ENCODE measurements at places on chromosomes 5 and 9.

- no peak for DNase-seq
Measured at GRCh38 chr5:14986413-14986812, 114.8 kb upstream of the ANKH start.

DNA sequence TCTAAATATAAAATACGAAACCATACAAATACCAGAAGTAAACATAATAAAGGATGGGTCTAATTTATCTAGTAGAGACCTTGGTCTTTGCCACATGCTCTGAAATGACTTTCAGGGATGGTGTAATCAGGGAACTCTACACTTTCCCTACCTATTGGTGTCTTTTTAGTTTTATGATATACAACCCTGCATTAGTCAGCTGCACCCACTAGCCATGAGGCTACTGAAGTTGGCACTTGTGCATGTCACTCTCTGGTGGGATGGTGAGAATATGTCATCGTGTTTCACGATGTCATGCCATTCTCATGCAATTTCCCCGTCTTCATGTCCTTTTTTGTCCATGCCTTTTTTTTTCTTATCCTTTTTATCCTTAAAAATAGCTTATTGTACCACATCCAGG is 234.9 kb upstream of the ACTBL2 start:
- DNase-seq: no peak

DNA sequence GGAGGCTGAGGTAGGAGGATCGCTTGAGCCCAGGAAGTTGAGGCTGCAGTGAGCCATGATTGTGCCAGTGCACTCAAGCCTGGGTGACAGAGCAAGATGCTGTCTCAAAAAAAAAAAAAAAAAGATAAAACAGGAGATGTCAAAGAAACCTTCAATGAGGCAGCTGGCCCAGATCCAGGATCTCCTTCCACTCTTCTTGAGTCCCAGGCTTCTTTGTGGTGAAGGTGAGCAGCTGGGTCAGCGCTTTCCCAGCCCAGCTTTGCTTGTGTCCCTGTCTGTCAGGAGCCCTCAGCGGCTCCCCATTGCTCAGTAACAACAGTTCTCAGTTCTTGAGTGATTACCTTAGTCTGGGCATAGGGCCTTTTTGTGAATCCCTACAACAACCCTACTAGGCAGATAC is 69.4 kb upstream of the PSD2 start:
- DNase-seq: no peak

GRCh38 chr9:114524247-114524681 is 19.0 kb upstream of the WHRN start:
- no peak for DNase-seq

DNA sequence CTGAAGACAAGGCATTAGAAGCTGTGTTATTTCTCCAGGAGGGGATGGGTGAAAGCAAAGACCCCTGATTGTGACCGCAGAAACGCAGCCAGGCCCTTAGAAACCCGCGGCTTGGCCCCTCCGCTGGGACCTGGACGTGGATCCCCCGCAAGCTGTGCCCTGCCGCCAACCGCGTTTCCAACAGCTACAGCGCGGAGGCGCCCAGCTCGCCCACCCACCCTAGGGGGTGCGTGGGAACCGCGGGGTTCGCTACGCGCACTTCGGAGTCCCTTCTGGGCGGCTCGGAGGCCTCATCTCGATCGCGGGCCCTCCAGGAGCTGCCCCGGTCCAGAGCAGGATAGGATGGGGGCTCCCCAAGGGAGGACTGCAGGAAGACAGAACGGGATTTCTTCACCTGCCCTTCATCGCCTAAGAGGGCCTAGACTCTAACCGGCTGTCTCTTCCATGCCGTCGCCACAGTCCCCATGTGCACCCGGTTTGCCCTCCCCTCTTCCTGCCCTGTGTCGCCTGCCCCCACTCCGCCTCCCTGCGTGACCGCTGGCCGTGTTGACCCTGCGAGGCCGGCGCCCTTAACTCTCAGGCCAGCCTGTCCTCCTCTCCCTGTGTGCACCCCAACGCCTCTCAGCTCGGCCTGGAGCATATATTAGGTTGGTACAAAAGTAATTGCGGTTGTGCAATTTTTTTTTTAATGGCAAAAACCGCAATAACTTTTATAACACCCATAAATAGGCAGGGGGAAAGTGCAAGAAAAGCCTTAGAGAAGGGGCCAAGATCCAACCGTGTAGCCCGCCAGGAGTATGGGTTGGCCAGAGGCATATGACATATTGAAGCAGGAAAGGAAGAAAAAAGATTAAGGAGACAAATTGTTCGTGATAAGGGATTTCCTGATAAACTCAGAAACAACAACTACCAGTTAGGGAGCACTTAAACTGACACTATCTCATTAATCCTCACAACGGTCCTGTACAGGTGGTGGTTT is 68.1 kb upstream of the FREM1 start:
- DNase-seq: no peak

DNA sequence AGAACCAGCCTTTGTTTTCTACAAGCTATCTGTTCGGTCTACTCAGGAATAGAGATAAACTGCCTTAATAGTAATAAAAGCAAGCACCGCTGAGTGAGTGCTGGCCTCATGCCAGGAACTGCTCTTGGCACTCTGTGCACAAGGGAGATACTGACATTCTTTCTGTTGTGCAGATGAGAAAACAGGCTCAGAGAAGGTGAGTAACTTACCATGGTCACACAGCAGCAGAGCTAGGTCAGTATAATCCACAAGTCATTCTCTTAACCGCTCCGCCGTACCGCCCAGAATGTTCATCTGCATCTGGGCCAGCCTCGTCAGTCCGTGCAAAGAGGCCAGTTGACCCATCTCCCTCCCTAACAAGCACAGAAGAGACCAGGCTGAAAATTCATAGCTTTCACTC is 27.4 kb downstream of the QRFP start:
- peak; percentile 27 for DNase-seq

GRCh38 chr5:77305956-77306355 is 95.5 kb downstream of the PDE8B start:
- no peak for DNase-seq

- DNase-seq: no peak
Measured at GRCh38 chr5:1405539-1406530, 39.4 kb downstream of the SLC6A3 start.

DNA sequence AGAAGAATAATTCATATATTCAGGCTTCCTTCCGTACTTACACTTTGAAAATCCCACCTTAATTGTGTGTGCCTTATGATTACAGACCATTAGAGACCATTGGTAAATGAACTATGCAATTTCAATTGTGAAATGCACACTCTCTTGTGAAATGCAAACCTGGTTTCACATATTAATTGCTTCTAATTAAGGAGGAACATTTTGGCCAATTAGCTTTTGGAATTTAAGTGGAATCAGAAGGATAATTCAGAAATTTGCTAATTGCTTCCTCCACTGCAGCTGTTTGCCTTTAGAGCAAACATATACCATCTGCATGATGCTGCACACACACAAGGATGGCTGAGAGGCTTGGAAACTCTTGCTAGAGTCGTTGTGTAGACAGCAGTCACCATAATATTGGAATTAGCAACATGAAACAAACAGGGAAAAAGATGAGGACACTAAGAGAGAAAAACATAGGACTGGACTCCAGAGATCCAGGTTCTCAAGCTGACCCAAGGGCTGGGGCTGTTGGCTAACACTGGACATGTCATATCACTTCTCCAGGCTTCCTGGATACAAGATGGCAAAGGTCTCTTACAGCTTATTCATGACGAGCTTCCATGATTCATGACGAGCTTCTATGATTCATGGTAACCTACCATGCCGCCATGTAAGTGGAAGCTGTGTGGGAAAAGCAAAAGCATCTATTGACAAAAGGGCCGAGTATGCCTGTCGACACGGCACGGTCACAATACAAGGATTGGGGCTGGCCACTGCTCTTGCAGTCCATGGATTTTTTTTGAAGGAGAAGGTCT is 78.0 kb downstream of the PTCH1 start:
- DNase-seq: no peak

DNA sequence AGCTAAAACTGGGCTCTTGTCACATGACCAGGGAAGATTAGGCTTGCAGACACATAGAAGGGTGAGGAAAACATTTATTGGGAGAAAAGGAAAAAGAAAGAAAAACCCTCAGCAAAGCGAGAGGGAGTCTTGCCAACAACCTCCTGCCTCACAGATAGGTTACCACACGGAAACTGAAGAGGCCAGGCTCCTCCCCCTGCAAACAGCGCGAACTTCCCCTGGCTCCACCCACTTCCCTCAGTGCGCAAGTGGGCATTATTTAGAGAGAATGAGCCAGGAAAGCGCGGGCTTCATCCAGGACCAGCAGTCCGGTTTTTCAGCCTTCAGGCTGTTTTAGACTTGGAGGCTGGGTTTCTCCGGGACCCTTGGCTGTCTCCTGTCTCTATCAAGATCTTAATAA is 70.3 kb downstream of the STK32A start:
- DNase-seq: no peak

- DNase-seq: no peak
Measured at GRCh38 chr9:123678038-123678877, 251.7 kb downstream of the DENND1A start.

GRCh38 chr5:110323832-110324231 is 402.6 kb downstream of the TMEM232 start:
- DNase-seq: no peak

- no peak for DNase-seq
Measured at GRCh38 chr5:1134478-1134877, 22.6 kb upstream of the SLC12A7 start.

DNA sequence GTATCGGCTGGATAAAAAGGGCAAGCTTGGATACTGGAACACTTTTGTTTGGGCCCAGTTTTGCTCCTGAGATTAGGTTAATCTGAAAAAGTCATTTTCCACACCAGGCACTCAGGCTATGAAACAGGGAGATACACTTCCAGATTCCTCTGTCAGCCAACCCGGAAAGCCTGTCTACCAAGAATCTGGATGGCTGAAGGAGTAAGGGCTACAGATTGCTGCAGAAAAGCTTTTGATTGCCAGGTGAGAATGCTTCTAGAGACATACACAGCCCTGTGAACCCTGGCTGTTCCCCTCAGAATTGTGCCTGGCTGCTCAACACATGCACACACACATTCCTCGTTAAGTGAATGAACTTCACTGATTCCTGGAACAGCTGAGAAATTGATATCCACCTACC is 114.4 kb downstream of the PSD2 start:
- no peak for DNase-seq

DNA sequence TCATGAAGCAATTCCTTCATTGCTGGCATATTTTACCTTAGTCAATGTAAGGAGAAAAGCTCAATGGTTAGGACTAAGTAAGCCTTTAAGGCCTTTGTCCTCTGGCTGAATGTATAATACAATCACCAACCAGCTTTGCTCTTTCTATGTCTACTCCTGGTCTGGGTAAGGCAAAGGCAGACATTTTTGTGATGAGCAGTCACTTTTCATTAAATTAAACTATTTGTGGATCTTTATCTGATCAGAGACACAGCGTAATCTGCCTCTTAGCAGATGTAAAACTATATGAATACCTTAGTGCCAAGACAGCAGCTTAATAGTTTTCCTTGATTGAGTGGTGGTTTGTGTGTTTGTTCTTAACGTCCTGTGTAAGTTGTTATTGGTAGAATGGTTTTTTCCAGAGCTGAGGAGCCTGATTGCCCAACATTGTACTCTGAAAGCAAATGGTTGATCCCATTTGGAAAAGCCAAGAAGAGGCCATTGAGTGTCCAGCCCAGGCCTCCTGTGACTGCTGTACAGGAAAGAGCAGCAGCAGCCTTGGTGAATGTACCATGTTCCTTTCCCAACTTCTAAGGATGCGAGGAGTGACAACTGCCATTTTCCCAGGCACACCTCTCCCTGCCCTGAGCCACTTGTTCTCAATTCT is 16.5 kb upstream of the CXXC5 start:
- no peak for DNase-seq

DNA sequence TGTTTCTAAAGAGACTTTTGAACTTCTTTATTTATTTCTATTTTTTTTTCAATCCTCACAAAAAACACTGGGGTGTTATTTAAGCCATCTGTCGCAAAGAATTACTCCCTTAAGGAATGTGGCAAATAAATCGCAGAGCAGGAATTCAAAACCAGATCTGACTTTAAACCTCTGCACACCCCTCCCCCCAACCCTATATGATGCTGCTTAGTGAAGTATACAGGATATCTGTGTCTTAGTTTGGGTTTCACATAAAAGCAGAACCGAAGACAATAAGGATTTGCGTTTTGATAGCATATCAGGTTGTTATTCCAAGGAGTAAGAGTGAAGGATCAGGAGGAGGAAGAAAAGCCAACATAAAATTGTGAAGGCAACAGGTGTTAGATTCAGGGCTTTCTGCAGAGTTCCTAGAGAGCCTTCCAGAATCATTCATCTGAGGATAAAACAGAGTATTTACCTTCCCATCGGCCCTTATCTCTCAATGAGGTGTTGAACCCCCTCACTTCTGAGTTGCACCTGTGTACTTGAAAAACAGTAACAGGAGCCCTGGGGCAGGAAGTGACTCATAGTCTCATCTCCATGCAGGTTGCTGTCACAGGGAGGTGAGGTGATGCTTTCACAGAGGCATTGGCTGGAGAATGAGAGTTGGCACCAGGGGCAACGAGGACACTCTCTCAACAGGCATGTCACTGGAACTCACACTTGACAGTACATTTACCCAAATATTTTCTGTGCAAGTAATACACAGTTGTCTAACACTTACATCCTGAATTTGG is 33.5 kb upstream of the DMRT3 start:
- DNase-seq: no peak

- no peak for DNase-seq
Measured at GRCh38 chr5:82275216-82275664, 2.9 kb downstream of the RPS23 start.

DNA sequence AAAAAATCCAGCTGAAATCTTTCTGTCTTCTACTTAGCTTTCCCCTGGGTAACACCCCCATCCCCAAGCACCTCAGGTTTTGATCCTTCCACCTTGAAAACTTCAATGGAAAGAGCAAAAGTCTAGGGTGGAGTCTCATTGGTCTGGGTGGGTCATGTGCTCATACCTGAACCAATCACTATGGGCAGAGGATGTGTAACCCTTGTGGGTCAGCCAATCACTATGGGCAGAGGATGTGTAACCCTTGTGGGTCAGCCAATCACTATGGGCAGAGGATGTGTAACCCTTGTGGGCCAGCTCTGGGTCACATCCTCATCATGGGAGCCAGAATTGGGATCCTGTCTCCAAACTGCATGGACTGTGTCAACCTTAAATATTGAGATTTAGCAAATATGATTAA is 18.5 kb downstream of the NAIF1 start:
- DNase-seq: no peak

DNA sequence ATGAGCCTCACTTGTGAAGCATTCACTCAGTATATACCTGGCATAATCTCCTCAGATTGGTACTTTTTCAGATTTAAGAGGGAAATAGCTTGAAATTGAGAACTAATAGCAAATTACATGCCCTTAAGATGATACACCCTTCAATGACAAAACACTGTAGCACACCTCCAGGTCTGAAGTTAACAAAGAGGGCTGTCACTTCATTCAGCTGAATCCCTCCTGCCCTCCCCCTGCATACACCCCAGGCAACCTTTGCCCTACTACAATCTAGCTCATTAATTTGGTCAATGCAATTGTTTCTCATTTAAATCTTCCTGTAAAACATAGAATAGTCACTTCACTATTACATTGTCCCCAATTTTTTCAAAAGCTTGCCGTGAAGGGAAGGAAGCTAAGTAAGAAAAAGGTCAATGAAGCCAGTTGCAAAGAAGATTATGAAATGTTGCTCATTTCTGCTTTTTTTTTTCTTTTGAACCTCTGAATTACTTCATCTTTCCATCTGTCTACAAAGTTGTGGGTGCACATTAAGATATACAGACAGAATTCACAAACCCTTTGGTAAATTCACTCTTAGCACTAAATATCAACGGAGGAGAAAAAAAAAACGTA is 294.8 kb upstream of the PTGER4 start:
- no peak for DNase-seq
